NCI-H1048 (cell line): ENCODE measurements at places on chromosomes 5 and 9.

GRCh38 chr5:80220245-80220897, 35.5 kb downstream of the SERINC5 start:
- no peak for DNase-seq

DNA sequence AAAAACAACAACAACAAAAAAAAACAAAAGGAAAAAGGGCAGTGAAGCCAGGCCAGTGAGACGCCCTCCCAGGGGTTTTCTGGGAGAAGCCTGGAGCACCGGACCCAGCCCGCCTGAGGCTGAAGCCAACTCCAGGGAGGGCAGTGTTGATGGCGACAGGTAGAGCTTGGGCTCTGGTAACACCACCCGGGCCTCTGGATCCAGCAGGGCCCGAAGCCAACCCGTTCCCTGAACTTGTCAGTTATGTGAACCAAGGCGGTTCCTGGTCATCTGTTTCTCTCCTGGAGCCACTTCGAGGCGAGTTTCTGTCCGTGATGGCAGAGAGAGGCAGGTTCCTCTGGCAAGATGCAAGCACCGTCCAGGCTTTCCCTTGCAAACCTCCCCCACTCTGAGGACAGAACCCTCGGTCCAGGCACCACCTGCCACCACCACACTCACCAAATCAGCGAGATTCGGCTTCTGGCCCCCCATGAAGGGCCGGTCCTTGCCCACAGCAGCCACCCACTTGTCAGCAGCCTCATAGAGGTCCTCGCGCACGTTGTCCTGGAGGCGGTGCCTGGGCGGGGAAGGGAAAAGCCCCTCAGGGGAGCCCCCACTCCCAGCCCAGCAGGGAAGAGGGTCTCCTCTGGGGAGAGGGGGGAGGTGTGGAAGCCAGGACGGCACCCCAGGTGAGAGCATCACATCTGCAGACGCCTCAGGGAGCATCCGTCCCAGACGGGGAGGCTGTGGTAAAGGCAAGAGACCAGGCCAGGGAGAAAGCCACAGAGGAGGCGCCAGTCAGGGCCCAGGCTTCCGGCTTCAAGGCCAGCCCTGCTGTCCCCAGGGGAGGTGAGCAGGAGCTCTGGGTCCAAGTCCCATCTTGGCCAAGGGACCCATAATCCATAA, 5.4 kb downstream of the PTGES2 start:
- DNase-seq, result no peak

DNA sequence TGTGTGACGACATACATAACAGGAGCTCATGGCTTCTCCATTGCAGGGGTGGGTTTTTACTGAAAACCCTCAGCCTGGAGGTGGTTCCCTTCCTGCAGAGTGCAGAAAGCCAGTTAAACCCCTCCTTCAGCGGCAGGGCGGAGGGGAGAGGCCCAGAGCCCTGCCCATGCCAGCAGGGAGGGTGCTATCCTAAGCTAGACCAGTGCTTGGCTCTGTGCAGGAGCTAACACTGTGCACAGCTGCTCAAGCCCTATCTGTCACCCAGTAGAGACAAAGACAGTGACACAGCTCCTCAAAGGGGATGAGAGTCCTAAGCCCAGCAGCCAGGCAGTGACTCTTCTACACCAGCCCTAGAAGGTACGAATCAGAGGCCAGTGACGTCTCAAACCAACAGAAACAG, 70.0 kb upstream of the ZSWIM6 start:
- no peak for DNase-seq

DNA sequence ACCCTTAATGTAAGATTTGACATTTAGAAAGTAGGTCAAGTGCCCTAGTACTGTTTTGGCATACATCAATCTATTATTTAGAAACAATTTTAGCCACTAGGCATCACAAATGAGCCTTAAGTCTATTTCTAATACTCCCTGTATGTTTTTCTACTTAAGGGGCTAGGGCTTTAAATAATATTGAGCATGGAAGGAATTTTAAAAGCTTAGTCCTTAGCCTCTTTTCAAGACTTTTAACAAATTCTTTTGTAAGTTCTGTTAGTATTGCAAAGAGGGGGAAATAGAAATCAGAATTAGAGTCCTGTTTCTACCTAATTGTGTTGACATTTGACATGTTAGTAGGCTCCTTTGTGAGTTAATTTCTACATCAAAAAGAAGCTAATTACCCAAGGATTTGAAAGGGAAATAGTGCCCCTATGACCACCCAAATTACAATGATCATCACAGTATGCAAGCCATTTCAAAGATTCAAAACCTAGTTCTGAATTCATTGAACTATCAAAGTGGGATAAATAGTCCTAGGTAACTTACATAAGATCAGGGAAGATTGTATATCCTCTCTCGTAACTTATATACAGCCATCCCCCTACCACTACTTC, 647.8 kb upstream of the ACO1 start:
- DNase-seq, result no peak

DNA sequence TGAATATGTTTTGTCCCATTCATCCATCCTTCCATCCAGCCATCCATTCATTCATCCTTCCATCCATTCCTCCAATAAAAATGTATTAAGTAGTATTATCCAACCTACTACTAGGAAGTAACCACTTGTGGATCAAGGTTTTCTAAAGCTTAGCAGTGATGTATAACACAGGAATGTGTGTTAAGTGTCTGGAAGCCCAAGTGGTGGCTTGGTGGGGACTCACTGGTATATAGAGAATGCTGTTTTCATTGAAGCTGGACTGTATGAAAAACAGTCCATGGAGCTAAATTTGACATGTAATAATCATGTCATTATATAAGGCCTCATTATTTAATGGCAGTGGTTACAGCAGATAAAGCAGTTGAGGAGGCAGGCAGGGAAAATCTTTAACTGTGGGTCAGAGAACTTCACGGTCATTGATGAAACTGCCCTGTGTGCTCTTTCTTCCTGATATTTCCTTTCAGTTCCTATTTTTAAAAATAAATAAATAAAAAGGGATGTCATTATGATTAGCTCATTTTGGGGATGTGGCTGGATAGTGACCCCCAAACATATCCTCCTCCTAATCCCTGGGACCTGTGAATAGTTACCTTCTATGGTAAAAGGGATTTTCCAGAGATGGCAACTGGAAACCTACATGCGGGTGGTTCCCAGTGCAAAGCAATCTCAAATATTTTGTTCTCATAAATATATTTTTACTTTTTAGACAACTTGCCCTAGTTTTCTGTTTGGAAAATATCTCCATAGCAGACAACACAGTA, 82.3 kb downstream of the DAPK1 start:
- DNase-seq, result no peak

DNA sequence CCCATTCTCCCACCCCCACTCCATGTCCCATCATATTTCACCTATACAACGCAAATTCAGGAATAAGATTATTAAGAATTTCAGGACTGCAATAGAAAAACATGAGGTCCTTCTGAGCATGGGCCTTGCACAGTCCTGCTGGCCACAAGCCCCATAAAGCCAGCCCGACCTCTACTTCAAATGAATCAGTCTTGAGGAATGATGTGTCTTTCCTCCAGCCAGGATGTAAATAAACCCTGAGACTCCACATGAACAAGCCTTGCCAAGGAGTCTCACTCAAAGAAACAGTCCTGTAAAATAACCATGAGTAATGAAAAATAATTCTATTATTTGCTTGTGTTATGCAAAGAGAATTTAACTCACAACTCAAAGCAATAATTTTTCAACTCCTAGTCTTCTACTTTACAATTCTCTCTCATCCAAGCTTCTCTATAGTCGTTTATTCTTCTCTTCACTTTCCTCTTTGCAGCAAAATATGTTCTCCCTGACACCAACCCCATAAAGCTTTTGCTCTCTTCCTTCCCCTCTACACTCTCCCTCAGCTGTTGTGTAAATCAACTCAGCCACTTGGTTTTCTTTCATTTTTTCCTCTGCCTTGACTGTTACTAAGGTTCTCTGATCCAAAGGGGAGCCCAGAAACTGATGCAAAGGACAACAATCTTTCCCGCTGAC, 140.1 kb upstream of the MOCS2 start:
- DNase-seq, result no peak

- DNase-seq, result no peak
Observed at GRCh38 chr5:157443041-157443549, 16.9 kb upstream of the NIPAL4 start.

DNA sequence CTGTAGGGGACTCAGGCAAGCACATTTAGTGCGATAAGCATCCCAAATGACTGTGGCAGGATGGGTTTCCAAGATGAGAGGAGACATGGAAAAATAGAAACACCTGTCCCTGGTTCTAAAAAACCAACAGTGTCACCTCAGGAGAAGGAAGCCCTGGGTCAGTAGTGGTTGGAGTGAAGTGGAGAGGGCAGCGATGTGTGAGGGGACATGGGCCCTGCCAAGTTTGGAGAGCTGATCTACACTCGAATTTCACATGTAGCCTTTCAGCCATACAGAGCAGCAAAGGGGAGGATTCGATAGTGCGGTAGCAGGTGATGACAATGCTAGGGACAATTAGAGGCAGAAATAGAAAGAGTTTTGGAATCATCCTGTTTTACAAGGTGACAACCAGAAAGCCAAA, 32.6 kb upstream of the LHX2 start:
- DNase-seq, result no peak

DNA sequence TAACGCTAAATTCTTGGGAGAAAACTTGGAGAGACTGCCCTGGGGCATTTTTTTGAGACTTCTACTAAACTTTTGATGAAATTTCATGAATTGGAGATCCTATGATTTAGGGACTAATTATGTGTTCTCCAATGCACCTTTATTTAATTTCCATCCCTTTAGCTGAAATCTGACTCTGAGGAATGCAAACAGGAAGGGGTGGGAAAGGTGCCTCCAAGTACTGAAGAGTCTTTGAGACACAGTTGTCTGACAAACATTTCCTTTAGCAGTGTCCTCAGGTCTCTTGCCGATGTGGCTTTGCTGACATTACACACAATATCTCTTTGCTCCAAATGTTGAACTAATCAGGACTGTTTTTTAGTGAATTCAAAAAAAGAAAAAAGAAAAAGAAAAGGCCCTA, 76.9 kb downstream of the LIX1 start:
- no peak for DNase-seq

- DNase-seq, result no peak
Observed at GRCh38 chr5:10789726-10790125, 28.7 kb upstream of the DAP start.

- no peak for DNase-seq
Observed at GRCh38 chr5:179488975-179489374, 61.4 kb upstream of the RUFY1 start.

GRCh38 chr9:108933231-108933717, 650 bp downstream of the ELP1 start:
- DNase-seq, result no peak

DNA sequence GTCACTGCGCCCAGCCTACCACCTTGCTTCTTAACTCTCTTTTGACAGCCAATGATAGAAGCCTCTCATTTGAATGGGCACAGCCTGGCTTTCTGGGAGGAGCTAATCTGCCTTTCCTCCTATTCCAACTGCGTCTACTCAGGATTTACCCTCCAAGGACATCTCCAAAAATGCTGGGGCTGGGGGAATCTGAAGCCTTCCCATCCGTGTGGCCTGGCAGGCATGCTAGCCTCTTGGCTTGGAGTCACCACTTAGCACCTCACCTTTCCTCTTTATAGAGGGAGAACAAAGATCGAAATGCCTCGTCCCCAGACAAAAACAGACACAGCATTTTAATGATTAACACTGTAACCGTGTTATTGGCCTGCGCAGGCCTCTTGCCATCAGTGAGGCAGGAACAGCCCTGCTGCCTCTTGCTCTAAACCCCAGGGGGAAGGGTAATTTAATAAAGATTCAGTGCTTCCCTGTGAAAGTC, 108.2 kb upstream of the KLF4 start:
- no peak for DNase-seq

GRCh38 chr5:142600611-142601358, 85.1 kb downstream of the FGF1 start:
- DNase-seq, result no peak
